ENCODE measurements at places on chromosomes 13 and 19.

GRCh38 chr13:81745391-81745790 lies 1404.5 kb upstream of the SPRY2 start:
- DNase-seq = no peak

- DNase-seq = no peak
Observed at GRCh38 chr13:26295812-26296211, 41.9 kb downstream of the CDK8 start.

DNA sequence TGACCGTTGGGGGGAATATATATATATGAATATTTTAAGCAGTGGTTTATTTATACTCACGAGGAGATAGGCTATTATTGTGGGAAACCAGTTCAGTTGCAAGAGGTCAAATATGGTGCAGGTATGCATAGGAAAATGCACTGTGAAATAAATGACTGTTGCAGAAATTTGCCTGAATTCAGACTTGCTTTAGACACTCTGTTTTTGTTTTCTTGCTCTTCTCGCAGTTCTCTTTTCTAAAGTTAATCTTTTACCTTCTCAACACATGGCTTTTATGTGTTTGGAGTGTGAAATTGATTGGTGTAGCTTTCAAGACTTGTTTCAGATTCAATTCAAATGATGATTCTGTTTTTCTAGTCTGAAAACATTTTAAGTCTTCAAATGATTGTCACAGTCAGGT lies 109.7 kb downstream of the LRCH1 start:
- DNase-seq = no peak

- no peak for DNase-seq
Observed at GRCh38 chr13:20399515-20399914, 126.1 kb downstream of the CRYL1 start.

GRCh38 chr19:46474211-46474610 lies 2.8 kb upstream of the PNMA8A start:
- DNase-seq = no peak

GRCh38 chr19:1307320-1307719 lies 21.6 kb downstream of the EFNA2 start:
- no peak for DNase-seq

DNA sequence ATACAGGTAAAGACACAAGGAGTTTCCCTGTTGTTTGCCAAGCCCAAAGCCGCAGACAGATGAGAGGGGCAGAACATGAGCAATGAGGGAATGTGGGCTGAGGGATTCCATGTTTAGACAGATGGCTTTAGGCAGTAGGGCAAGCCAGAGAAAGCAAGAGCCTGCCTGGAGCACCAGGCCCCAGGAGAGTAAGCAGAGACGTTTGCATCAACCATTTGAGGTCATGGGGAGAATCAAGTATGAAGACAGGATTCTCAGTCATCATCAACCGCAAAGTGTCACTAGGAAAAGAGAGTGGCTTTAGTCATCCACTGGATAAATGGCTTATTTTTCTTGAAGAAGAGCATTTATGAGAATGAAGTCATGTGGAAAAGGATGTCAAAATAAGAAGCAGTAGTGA lies 184.7 kb downstream of the COG6 start:
- DNase-seq = no peak

- DNase-seq = no peak
Observed at GRCh38 chr19:51367255-51367564, 1.0 kb upstream of the ETFB start.

GRCh38 chr19:4042064-4042730 lies 24.5 kb downstream of the ZBTB7A start:
- no peak for DNase-seq

DNA sequence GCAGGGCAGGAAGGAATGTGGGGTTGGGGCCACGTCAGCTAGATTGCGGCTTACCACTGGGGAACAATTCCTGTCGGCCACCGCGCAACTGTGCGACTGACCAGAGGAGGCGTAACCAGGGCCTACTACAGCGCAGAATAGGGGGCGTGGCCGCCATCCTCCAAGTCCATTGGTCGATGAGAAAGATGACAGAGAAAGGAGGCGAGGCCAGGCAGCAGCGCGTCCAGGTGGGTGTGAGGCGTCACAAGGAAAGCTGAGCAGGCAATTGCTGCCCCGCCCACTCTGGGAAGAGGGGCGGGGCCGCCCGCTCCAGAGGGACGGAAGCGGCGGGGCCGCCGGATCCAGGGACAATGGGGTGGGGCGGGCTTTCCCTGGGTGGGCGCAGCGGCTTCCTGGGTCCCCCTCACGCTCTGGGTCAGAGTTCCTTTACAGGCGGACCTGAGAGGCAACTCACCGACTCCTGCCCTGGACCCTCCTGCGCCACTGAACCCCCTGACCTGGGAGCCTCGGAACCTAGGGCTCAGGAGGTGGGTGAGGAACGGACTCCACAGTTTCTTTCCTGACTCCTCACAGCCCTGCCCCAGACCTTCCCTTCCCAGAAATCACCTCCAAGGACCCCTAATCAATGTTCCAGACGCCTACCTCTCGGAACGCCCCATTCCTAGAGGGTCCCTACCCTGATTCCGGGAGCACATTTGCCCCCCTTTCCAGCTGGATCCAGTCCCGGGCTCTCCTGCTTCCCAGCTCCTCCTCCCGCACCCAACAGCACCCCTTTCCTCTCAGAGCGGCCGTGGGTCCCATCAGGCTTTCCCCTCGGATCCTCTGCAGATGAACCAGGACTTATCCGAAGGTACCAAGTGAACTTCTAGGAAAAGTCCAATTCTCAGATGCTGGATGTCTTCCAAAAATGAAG lies 101.5 kb upstream of the ZNF492 start:
- DNase-seq = peak; percentile 94

GRCh38 chr13:75440100-75440499 lies 41.9 kb downstream of the TBC1D4 start:
- no peak for DNase-seq
